Activated T-cell treated with anti-CD3 and anti-CD28 coated beads, Interleukin-2, amount 50 U/mL, for 72 hours (primary cell): ENCODE measurements at places on chromosomes 2 and 18.

DNA sequence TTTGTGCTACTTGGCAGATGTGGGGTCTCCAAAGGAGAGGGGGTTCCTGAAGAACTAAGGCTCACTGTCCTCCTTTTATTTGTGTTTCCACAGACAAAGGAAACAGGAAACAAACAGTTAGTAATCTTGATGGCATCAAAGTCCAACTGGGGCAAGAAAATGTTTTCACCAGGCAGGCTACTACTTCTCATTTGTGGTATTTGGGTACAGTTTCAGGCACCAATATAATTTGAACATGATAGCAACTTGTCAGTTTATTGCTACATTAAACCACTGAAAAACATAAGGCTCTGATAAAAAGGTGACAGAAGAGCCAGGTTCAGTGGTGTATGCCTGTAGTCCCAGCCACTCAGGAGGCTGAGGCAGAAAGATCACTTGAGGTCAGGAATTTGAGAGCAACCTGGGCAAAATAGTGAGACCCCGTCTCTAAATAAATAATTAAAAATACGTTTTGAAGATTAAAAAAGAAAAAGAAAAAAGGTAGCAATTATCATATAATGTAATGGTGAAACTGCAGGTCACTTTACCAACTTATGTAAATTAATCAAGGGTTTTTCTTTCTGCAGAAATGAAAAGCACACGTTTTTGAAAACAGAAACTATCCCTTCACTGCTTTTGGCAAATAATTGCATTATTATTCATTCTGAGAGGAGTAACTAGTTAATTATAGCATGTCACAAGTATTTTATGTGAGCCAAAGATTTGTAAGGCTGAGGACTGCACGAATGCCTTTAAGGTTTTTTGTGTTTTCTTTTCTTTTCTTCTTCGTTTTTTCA, 157.5 kb upstream of the CAVIN2 start:
- no peak for DNase-seq

- DNase-seq, result no peak
These were observed 20.0 kb upstream of the STAT4 start for GRCh38 chr2:191170773-191171172.

- DNase-seq, result no peak
These were observed 38.7 kb downstream of the SDC1 start for GRCh38 chr2:20186078-20186854.

DNA sequence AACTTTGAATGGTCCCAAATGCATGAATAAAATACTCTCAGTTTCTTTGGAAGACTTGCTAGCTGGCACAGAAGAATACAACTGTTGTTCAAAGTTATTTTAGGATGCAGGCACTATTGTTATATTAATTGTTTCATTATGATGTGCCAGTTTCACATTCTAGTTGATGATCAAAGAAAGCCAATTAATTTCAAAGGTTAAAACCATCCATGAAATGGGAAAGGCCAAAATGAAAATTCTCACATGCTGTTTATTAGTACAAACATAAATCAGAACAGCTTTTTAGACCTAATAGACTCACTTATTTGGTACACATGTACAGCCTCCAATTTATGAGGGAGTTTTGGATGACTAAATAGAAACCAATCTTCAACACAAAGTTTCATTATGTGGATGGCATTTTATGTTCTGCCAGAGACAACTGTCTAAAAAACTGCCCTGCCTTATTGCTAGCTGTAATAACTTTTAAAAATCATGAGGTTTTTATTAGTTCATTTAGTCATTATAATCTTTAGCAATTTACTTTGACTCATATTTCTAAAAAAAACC, 42.2 kb downstream of the RFTN2 start:
- no peak for DNase-seq

DNA sequence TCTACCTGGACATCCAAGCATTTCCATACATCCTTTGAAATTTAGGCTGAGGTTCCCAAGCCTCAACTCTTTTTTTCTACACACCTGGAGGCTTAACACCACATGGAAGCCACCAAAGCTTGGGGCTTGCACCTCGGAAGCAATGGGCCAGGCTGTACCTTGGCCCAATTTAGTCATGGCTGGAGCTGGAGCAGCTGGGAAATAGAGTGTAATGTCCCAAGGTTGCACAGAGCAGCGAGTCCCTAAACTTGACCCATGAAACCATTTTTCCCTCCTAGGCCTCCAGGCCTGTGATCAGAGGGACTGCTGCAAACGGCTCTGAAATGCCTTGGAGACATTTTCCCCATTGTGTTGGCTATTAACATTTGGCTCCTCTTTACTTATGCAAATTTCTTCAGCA, 1574.3 kb upstream of the ZEB2 start:
- no peak for DNase-seq

- DNase-seq, result no peak
These were observed 812.8 kb downstream of the LRP1B start for GRCh38 chr2:141317986-141318385.

- DNase-seq, result no peak
These were observed 17.5 kb upstream of the IL36G start for GRCh38 chr2:112960230-112960825.

DNA sequence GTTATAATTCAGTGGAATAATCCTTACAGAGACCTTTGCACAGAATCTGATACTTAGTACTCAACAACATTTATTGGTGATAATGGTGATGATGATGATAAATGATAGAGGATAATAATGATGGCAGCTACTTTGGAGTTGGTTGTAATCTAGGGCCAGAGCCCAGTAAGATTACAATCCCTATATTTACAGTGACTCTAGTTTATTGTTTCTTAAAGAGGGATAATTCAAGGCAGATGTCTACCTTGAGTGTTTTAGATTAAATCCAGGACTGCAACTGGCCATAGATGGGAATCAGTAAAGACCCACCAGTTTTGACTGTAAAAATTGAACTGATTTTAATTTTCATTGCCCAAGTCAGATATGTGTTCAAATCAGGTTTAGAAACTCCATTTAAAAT, 813.9 kb upstream of the CNTNAP5 start:
- no peak for DNase-seq

DNA sequence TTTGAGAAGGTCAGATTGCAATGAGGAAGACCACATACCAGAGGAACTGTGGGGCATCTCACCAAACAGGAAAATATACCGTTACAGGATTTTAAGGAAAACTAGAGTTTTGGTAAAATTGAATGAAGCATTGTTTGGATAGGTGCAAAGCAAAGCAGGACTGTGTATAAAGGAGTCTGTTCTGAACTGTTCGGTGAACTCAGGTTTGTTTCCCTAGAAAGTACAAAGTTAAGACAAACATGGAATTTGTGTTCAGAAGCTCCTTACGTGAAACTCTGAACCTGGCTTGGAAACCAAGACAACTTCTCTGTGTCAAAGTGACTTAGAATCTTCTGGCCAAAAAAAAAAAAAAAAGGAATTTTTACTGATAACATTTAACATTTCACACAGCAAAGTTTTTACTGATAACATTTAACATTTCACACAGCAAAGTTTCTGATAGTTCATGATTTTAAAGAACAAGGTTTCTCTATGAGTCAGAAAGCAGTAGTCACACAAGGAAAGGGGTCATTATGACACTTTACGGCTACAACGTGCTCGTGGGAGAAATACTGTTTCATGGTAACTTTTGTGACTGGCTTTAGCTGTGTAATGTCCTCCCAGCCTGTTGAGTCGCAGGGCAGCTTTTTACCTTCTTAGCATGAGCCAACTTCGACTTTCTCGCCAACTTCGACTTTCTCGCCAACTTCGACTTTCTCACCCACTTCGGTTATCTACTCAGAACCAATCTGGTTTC, 21.2 kb upstream of the TET3 start:
- DNase-seq, result peak; percentile 63

- no peak for DNase-seq
These were observed 11.7 kb downstream of the LIMS2 start for GRCh38 chr2:127663566-127664064.

GRCh38 chr2:234368861-234369261, 128.0 kb downstream of the ARL4C start:
- peak; percentile 67 for DNase-seq

GRCh38 chr2:54872780-54873179, 149.3 kb downstream of the EML6 start:
- no peak for DNase-seq

- no peak for DNase-seq
These were observed 23.1 kb downstream of the LGALSL start for GRCh38 chr2:64477037-64477436.

DNA sequence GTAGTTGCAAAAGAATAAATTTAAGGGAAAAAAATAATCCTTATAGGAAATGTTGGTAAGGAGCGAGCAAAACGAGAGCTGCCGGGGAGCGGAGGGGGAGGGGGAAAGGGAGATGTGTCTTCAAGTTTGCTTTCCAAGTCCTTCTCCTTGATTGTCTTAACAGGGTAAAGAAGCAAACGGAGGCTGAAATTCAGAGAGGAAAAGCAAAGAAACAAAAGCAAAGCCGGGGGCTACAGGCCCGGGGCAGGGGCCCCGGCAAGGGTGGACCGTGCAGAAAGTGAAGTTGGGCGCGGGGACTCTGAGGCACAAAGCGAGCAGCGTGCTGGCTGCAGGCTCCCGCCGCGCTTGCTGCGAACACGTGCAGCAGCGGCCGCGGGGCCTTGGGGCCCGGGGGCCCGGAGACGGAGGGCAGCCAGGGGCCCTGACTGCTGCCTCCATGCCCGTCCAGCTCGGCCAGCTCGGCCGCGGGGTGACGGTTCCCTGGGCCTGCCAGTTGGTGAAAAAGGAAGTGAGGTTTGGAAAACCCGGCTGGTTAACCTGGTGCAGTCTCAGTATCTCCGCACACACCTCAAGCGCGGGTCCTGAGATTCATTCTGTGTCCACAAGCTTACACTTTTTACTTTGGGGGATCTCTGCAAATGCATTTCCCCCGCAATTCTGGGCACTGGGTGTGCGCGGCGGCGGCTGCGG, 4.1 kb downstream of the BCL11A start:
- DNase-seq, result peak; percentile 33

GRCh38 chr2:169815849-169816248, 8.9 kb downstream of the METTL5 start:
- no peak for DNase-seq

- no peak for DNase-seq
These were observed 12.2 kb downstream of the PTPRM start for GRCh38 chr18:7579176-7579917.

- no peak for DNase-seq
These were observed at the start of gene VAMP5 for GRCh38 chr2:85584354-85584856. Gene VAMP5 (plus strand): TSS chr2:85584431. CDS start chr2:85584491, 60 bp downstream.

DNA sequence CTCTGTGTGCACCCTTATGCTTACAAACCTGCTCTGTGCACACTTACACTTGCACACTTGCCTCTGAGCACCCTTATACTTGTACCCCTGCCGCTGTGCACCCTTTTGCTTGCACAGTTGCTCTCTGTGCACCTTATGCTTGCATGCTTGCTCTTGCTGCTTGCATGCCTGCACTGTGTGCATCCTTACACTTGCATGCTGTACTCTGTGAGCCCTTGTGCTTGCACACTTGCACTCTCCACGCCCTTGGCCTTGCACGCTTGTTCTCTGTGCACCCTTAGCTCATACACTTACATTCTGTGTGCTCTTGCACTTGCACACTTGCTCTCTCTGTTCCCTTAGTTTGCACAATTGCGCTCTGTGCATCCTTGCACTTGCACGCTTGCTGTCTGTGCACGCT, 78.3 kb downstream of the GNAL start:
- DNase-seq, result no peak

DNA sequence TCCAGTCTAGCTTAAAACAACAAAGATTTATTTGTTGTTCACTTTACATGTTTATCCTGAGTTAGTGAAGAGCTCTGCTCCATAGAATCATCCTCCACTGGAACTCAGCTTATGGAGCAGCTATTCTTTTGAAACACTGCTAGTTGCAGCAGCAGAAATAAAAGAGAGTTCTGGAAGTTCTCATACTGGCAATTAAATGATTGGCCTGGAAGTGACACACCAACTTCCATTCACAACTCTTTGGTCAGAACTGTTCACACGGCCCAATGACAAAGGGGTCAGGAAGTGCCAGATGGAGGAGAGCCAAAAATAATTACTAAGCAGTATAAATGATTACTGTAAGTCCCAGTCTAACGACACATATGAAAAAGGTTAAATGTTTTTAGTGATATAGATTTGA, 39.1 kb downstream of the FBXO11 start:
- DNase-seq, result no peak

GRCh38 chr2:10844097-10844496, 31.5 kb upstream of the PDIA6 start:
- DNase-seq, result no peak

- no peak for DNase-seq
These were observed 23.7 kb downstream of the RNF125 start for GRCh38 chr18:32042337-32042736.

DNA sequence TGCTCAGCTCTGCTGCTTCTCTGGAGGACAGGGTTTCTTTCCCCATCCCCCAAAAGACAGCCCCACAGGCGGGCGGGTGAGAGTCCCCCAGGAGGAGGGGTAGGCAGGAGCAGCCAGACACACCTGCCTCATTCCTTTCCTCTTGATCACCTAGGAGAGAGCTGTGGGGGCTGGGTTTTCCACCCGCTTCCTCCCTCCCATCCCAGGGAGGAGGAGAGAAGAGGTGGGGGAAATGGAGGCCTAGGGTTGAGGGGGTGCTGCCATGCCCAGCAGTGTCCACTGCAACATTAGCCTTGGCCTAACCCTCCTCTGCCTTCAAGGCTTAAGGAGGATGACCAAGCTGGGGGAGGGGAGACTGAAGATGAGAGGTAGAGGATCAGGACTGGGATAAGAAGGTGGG, 14.7 kb downstream of the WNT10A start:
- DNase-seq, result no peak

DNA sequence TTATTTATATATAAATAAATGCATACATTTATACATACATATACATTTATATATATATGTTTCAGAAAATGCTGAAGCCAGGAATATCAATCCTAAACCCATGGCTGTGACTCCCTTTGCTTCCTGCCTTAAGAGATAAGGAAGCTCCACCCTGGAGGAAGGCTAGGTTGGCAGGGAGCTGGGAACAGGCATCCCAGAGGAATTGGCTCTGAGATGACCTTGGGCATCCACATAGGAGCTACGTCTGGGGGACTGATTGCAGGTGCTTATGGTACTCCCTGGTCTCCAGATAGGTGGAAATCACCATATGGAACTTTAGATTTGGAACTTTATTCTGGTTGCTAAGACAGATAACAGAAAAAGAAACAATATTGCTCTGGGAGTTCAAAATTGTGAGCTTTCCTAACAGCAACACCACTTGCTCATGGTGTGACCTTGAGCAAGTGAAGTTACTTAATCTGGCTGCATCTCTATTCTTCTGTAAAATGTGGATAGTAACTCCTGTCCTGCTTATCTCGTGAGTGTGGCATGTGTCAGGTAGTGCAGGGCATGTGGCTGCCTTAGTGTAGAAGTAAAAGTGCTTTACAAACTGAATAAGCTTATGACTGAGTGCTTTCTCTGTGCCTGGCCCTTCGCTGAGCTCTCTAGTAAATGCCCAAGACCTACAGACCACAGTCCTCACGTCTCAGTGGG, 341.0 kb downstream of the MEIS1 start:
- DNase-seq, result no peak

GRCh38 chr18:61892683-61893308, at the start of gene RNF152:
Gene RNF152 (minus strand): TSS chr18:61893007. CDS start chr18:61816463, 76,544 bp downstream.
- peak; percentile 14 for DNase-seq

DNA sequence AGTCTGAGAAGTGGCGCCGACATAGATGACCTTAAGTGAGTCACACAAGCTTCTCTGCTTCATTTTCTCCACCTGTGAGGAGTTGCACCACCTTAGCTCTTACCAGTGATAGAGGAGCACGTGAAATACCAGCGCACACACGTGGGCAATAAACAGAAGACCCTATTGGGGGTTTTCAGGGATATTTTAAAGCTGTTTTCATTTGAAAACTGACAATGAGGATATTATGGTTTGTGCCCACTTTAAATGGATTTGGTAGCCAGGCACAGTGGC, 47.3 kb upstream of the FZD7 start:
- DNase-seq, result no peak
